ENCODE measurements at places on chromosomes 1 and 21.

GRCh38 chr1:82319546-82319945, 518.8 kb downstream of the ADGRL2 start:
- no peak for DNase-seq

- no peak for DNase-seq
Measured at GRCh38 chr1:36965275-36966159, 68.8 kb downstream of the GRIK3 start.

- no peak for DNase-seq
Measured at GRCh38 chr1:58939146-58939545, 155.3 kb upstream of the JUN start.

DNA sequence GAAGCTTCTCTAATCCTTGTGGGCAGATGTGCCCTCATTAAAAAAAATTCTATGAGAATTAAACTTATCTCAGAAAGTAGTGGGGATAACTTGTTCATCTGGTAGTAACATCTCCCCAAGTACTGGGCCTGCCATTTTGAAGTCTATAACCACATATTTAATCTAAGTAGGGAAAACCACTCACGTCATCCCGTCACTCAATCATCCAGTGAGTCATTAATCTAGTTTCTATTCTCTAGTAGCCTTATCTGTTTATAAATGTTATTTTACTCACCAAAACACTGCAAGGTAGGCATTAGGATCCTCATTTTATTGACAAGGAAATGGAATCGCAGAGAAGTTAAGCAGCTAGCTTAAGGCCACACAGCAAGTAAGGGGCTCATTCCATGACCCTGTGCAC, 221.9 kb downstream of the ATG4C start:
- DNase-seq = no peak

- no peak for DNase-seq
Measured at GRCh38 chr1:198919667-198920398, 281.0 kb downstream of the PTPRC start.

GRCh38 chr1:217135569-217135915, 412.3 kb upstream of the ESRRG start:
- no peak for DNase-seq

- no peak for DNase-seq
Measured at GRCh38 chr1:64505944-64506655, 36.2 kb downstream of the CACHD1 start.

- no peak for DNase-seq
Measured at GRCh38 chr1:156935505-156936128, 15.2 kb downstream of the LRRC71 start.

DNA sequence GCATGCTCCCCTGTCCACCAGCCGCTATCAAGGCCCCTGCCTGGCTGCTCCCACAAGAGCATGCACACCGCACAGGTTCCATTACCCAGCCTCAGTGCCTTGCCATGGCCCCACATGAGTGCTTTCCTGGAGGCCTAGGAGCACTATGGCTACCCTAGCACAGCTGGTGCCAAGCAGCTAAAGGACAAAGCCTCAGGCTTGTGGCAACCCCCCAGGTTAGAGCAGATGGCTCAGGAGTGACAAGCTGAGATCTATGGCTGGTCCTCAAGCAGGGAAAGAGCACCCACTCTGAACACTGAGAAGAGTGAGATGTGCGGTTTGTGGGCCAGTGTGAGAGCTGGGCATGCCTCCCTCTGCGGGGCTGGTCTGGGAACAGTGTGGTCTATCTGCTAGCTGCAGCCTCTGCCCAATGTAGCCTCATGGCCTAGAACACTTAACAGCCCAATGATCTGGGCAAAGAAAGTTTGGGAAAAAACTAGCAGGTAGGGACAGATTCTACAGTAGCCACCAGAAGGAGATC, 129.8 kb downstream of the VAV3 start:
- DNase-seq = no peak

DNA sequence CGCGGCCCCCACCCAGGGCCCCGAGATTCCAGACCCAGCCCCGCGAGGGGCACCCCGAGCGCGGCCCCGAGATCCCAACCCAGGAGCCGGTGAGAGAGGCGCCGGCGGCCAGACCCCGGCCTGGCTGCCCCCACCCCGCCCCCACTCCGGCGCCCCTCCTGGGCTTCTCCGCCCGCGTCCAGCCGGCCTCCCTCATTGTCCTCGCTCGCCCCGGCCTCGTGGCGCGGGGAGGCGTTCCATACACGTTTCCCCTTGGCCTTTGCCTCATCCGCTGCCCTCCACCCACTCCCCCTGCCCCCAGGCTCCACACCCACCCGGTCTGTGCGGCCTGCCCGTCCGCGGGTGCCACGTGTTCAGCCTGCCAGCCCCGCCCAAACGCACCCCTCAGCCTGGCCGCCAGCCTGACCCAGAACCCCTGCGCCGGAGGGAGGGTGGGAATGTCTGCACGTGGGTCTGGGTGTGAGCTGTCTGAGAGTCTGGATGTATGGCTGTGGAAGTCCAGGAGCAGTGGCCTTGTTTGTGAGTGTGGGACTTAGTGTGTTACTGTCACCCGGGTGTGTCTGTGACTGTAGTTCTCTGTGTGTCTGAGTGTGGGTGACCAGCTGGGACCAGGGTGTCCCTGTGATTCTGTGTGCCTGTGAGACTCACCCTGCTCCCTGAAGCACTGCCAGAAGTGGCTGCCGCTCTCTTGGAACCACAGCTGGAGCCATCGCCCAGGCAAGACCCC, 681 bp downstream of the B4GALT2 start:
- DNase-seq = no peak

- no peak for DNase-seq
Measured at GRCh38 chr1:109993885-109994284, 9.3 kb downstream of the AHCYL1 start.

DNA sequence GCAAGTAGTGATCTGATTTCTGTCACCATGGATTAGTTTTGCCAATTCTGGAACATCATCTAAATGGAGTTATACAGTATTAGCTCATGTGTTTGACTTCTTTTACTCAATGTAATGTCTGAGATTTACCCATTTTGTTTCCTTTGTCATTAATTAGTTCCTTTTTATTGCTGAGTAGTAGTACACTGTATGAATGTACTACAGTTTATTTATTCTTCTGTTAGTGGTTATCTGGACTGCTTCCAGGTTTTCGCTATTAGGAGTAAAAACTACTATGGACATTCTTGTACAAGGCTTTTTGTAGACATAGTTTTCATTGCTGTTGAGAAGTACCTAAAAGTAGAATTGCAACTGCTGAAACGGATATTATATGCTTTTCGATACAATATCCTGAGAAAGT, 14.1 kb downstream of the SUCO start:
- no peak for DNase-seq

DNA sequence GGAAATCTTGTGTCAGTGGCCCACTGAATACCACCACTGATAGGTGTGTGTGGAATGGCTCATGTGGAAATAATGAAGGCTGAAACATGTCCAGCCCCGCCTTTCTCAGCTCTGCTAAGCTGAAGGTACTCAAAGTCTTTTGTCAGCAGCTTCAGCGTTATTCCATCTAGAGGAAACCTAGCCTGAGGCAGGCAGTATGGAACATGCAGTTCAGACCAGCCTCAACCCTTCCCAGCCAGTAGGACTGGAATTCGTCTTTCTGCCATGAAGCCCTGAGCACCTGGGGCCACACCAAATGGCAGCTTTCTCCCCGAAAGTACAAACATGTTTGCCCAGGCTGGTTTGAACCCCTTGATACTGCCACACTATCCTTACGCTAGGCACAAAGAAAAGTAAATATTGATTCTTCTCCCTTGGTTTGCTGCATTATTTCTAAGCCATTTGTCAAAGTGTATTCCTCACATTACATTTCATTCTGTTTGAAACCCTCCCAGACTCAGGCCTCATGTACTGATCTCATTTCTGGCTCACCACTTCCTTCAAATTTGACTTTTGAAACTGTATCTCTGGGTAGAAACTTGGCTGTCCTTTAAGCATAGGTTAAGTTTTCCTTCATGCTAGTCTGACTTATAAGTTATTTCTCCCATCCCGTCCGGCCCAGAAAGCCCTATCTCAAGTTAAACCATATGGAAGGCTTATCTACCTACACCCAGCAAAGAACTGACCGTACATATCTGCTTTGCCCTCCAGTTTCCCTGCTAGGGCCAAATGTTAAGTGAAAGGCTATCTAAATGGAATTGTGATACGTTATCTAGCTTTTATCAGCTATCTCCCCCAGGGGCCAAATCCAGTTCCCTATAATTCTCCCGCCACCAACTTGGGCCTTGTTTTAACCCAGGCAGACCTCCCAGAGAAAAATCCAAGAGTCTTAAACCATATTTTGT, 45.7 kb upstream of the HOOK1 start:
- DNase-seq = no peak

DNA sequence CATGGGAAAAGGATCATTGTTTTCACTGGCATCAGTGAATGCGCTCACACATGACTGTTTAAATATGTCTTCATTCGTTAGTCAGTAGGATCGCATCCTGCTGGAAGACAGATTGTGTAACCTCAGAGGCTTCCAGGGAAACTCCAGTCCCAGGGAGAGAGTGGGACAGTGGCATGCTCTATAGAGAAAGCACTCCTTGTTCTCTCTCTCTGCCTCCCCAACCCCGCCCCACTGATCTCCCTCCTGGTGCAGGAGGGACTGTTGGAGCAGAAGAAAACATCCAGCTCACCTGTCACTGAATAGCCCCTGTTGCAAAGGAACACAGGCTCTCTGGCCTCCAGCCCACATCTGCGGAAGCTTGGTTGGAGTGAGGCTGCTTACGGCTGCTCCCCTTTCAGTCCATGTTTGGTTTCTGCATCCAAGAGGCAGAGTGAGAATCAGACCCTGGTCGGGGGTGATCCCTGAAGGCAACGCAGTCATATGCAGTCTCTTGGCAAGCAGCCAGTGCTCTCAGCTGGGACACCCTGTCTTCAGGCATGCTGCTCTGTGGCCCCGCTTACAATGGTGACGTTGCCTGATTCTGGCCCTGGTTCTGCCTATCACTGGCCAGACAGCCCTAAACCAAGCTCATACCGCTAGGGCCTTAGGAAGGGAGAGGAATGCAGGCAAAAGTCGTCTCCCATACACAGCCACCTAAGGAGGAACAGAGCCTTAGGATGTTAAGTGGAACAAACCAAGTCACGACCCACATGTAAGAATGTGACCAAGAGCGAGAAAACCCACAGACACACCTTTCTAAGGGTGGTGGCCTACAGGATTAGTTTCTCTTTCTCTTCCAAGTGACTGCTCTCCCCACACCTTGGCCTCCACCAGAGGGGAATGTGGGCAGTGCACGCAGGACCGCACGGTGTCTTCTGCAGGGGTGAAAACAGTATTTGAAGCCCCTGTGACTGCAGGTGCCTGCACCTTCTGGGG, 39.7 kb downstream of the BACE2 start:
- no peak for DNase-seq

GRCh38 chr1:155873860-155874259, 14.5 kb downstream of the SYT11 start:
- DNase-seq = no peak

- DNase-seq = no peak
Measured at GRCh38 chr1:233598891-233599541, 14.9 kb upstream of the KCNK1 start.

GRCh38 chr1:18217398-18218043, 109.9 kb downstream of the IGSF21 start:
- DNase-seq = no peak

DNA sequence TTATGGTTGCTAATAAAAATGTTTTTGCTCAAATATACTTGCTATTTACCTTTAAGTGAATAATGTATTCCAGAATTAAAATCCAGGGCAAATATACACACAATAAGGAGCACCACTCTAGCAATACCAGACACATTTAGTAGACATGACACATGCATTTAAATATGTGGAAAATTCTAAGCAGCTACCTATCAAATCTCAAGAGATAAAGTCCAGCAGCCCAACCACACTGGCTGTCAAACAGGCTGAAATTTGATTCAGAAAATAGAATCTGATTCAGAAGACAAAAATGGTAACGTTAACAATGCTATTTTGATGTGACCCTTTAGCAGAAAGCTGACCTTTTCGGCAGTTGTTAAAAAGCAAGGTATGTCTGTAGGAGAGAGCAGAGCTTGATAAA, 42.3 kb downstream of the PLEKHO1 start:
- peak; percentile 51 for DNase-seq

- DNase-seq = no peak
Measured at GRCh38 chr1:11680270-11681070, 478 bp downstream of the MAD2L2 start.

GRCh38 chr1:209965996-209966395, 28.0 kb downstream of the SYT14 start:
- DNase-seq = no peak

DNA sequence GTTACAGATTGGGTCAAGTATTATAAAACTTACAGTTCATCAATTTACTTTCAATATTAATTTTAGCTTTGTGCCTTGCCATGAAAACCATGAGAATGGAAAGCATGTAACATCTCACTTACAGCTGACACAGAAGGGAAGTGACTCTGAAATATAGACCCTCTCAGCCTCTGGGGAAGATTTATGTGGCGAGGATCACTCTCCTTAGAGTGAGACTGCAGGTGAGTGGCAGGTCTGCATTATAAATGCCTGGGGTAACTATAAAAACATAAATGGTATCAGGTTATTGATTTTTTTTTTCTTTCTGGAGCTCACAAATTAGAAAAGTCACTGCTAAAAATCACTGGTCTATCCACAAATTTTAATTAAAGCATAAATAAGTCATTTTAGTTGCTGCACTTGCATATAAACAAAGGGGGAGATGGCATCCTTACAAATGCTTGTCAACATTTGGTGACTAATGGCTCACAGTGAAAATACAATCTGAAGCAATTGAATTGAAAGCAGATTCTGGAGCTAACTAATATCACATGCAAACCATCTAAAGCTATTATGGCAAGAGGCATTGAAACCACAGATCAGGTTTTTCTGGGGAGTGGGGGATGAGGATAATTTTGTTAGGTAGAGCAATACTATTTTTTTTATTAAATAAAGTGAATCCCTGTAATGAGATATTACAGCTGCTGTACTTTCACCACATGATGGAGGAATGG, 200.9 kb downstream of the TM2D1 start:
- DNase-seq = no peak

- DNase-seq = no peak
Measured at GRCh38 chr1:192601143-192601542, 25.6 kb downstream of the RGS1 start.

DNA sequence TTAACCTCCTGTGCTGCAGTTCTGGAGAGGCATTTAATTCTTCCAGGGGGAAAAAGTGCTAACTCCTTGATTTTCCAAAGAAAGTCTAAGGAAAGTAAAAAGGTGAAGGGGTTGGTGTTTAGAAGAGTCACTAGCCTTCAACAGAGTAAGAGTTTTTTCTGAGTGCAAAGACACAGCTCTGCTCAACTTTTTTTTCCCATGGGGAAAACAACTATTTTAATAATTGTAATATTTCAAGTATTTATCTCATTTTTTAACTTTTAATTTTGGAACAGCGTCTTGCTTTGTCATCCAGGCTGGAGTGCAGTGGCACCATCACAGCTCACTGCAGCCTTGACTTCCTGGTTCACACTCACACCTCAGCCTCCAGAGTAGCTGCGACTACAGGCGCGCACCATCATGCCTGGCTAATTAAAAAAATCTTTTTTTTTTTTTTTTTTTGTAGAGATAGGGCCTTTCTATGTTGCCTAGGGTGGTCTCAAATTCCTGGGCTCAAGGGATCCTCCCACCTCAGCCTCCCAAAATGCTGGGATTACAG, 202.6 kb downstream of the APP start:
- no peak for DNase-seq
